ENCODE measurements at places on chromosomes 6 and 20.

DNA sequence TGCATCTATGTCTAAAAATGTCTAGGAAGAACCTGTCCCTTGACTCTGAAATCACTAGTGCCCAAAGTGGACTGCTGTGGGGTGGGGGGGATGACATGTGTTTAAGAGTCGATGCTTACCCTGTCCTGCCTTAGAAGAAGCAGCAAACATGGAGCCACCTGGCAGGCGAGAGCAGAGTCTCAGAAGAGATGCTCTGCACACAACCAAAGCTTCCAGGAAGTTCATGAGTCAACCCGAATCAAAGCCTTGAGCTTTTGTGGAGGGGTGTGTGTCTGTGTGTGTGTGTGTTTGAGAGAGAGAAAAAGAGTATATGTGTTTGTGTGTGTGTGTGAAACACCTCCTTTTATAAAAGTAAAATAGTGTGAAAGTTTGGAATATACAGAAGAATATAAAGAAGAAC, 269.9 kb downstream of the ALDH8A1 start:
- DNase-seq, result no peak

- DNase-seq, result peak; percentile 86
Observed at GRCh38 chr6:3803627-3804468, 45.3 kb upstream of the FAM50B start.

GRCh38 chr6:37171201-37171969, 1.4 kb downstream of the PIM1 start:
- DNase-seq, result no peak

DNA sequence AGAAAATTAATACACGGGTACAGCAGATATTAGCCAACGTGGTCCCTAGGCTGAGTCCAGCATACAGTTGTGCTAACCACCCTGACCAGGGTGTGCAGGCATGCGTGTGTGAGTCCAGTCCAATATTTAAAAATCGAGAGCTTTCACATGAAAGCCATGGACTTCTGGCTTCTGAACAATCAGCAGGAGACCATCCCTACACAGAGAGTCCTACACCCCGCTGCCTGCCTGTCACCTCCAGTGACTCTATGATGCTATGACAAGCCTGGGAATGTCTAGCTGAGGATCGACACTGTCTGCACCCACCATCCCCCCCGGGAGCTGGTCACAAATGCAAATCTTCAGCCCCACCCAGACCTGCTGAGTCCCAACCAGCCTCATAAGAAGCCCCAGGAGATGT, 7.9 kb downstream of the ACSS1 start:
- DNase-seq, result no peak

DNA sequence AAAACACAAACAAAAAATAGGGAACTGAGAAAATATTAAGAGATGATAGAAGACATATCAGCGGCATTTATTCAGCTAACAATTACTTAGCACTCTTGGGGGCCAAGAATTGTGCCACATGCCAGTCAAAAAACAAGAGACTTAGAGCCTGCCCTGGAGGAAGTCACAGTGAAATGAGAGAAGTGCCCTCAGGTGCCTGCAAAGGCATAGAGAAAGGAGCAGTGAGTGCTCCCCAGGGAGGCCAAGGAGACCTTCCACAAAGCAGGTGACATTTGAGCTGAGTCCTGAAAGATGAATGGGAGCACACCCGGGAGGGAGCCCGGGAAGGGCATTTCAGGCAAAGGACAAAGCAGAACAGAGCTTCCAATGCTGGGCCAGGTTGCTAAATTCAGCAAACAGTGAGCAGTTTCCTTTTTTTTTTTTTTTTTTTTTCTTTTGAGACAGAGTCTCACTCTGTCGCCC, 184.7 kb upstream of the JARID2 start:
- DNase-seq, result no peak

- DNase-seq, result no peak
Observed at GRCh38 chr6:137426007-137426689, 68.0 kb downstream of the OLIG3 start.

DNA sequence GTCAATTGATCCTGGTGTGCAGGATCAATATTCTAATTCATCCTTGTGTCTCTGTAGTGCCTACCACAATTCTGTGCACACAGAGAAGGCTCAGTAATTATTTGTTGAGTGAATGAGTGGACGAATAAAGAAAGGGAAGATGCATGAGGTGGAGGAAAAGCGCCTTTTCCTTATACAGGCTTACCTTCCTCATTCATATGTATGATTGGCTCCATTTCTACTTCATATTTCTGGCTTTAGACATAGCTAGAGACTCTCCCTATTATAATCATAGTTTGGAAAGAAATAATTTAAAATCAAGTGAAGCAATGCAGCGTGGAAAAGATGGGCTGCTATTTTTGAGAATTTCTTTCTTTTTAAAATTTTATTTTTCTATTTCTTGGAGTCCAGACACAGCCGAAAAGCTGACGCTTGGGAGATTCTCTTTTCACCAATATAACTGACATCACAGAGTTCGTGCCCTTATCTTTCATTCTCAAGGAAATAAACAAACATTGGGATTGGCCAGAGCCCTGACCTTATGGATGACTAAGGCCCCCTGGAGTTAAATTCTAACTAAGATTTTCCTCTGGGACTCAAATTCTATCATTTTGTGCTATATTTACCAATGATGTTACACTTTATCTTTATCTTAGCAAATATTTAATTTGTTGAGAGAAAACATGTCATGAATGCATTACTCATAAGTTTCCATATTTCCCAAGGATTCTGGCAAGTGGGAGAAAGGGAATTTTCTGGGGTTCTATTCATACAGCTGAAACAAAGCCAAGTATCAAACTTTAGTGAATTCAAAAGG, 48.1 kb downstream of the PRL start:
- DNase-seq, result peak; percentile 83

DNA sequence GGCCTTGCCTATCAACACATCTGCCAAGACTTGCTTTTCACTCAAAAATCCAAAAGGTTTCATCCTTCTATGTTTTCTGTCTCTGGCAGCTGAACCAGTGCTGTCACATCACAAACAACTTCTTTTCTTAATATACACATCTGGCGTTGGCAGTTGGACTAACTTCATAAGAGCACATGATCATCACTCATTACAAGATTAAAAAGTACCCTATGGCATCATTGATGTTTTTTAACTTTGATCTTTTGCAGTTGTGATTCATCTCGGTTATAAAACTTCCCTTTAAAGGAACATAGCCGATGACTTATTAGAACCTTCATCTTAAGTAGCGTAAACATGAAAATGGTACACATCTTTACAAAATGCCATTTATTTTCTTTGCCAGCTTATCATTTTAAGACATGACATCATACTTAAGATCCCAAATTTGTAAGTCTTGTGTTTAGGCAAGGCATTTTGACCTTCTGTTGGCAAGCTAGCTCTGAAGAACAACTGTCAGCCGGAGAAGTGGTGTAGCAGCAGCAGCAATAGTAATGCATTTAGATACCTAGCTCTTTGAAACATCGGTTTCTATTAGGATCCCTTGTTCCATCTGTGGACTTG, 64.2 kb upstream of the SUPT3H start:
- peak; percentile 41 for DNase-seq

DNA sequence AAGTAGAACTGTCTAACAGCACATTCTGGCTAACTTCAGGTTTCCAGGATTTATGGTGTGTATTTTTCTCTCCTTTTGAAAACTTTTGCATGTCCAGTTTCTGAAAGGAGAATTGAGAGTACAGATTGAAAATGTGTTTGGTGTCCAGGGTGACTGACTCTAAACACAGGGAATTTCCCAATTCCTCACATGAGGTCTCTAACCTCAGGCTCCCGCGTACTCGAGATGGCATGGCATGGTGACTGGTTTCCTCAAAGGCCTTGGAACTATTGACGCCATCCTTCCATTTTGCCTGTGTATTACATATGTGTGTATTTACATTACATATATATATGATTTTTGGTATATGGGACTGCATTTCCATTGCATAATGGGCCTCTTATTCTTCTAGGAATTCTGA, 52.5 kb downstream of the PRND start:
- DNase-seq, result no peak

DNA sequence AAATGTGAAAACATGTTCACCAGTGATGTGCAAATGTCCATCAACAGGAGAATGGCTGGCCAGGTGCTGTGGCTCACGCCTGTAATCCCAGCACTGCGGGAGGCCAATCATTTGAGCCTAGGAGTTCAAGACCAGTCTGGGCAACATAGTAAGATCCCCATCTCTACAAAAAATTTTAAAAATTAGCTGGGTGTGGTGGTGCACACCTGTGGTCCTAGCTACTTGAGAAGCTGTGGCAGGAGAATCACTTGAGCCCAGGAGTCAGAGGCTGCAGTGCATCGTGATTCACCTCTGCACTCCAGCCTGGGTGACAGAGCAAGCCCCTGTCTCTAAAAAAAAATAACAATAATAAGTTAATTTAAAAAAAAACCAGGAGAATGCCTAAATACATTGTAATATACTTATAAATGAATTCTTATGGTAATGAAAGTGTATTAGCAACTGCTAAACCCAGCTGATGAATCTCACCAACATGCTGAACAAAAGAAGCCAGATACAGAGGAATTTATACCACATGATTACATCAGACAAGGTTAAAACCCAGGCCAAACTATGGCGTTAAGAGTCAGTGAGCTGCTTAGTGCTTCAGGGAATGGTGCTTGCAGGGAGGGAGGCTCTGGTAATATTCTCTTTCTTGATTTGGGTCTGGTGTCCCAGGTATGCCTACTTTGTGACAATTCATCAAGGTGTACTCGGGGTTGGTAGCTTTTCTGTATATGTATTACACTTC, 36.4 kb downstream of the RPP40 start:
- no peak for DNase-seq

DNA sequence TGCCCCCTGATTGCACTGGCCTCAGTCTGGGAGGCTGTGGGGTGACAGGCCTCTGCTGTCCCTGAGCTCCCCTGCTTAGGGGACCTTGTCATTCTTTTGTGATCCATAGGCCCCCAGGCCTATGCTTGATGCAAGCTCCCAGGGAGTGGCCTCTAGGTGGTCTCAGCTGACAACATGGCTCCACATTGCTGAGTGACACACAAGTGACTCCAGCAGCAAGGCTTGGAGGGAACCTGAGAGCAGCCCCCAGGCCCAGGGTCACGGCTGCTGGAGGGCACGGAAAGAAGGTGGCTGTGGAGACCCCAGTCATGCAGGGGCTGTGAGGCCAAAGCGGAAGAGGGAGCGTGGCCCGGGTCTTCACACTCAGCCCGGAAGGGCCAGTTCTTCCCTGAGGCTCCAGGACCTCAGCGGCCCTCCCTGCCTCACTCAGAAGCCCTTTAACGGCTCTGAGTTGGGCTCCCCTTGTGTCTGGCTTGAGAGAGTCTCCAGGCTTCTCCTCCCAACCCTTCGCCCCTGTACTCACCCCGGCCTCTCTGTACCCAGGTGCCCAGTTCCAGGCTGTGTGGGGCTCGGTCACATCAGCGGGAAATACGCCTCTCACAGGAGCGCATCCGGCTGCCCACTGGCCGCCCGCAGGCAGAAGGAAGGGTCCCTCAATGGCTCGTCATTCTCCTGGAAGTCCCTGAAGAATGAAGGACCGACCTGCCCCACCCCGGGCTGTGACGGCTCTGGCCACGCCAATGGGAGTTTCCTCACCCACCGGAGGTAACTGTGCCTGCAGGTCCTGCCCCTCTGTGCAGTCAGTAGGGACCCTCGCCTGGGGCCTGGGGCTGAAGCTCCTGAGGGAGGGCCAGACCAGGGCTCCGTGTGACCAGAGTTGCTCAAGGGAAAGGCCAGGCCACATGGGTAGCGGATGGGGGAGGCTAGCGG, 23.7 kb upstream of the PCMTD2 start:
- DNase-seq, result no peak

DNA sequence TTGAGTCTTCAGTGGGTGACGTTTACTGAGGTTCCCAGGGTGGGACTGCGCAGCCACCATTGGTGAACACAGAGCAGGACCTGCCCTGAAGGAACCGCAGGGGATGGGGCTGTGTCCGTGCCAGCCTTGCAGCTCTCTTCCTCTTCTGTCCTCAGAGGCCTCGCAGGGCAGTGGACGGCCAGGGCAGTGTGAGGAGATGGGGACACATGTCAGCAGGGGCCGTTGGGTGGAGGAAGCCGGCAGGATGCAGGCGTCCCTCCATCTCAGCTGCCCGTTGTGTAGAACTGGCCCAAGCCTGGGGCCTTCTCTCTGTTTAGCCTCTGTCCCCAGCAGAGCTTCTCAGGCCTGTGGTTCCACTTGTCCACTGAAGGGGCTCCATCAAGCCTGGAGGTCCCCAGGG, 53.6 kb upstream of the SMOC2 start:
- no peak for DNase-seq

- no peak for DNase-seq
Observed at GRCh38 chr6:82881519-82881918, 184.1 kb downstream of the UBE3D start.

GRCh38 chr20:37504404-37505096, 16.5 kb upstream of the NNAT start:
- no peak for DNase-seq

DNA sequence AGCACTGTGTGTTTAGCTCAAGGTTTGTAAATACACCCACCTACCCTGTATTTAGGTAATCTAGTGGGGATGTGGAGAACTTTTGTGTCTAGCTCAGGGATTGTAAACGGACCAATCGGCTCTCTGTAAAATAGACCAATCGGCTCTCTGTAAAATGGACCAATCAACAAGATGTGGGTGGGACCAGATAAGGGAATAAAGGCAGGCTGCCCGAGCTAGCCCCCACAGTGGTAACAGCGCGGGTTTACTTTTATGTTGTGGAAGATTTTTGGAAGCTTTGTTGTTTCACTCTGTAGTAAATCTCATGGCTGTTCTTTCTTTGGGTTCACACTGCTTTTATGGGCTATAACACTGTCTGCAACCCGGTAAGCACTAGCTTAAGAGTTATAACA, 32.1 kb upstream of the RANBP9 start:
- DNase-seq, result no peak
